ENCODE measurements at places on chromosomes 2 and 18.

- no peak for DNase-seq
Measured at GRCh38 chr18:76230791-76231190, 264.3 kb downstream of the ZNF516 start.

DNA sequence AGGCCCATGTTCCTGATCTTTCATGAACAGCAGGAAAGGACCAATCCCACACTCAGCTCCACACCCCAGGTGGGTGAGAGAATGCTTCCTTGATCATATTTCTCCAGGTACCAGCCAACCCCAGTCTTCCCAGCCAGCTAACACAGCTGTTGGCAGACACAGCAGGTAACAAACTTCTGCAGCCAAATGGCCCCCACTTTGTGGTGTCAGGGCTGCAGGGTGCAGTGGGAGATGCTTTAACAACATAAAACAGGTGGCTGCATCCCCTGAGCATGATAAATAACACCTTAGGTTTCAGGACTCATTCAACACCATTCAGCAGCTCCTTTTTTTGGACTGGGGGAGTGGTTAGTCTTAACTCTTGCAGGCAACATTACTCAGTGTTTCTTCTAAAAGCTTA, 76.7 kb upstream of the ACAA2 start:
- DNase-seq = no peak

DNA sequence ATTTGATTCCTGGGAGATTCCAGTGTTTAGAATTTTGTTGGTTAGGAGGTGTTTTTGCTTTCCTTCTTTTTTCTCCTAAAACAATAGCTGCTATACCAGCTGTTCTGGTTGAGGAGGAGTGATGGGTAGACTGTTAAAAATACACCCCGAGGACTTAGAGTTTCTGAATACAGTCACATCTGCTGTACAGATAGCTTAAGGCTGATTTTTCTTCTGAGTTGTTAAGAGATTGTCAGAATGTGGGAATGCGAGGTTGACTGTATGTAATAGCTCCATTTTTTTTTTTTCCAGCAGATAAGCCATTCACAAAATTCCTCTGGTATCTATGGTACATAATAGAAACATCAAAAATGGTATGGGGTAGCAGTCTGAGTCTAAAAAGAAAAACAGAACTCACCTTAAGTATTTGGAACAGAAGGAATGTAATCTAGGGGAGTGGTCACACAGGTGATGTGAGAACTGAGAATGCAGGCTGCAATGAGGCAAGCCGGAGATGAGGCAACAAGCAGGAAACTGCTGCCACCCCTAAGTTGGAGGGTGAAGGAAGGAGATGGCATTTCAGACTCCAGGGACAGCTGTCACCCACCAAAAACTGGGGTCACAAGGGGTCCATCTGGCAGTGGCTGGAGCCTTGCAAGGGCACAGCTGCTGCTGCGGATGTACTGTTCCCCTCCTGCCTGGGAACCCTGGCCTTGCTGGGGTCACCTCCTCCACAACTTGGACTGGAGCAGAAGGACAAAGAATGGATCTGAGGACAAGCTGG, 2.4 kb downstream of the DGKD start:
- no peak for DNase-seq

- no peak for DNase-seq
Measured at GRCh38 chr2:163752267-163752666, 16.5 kb upstream of the FIGN start.

DNA sequence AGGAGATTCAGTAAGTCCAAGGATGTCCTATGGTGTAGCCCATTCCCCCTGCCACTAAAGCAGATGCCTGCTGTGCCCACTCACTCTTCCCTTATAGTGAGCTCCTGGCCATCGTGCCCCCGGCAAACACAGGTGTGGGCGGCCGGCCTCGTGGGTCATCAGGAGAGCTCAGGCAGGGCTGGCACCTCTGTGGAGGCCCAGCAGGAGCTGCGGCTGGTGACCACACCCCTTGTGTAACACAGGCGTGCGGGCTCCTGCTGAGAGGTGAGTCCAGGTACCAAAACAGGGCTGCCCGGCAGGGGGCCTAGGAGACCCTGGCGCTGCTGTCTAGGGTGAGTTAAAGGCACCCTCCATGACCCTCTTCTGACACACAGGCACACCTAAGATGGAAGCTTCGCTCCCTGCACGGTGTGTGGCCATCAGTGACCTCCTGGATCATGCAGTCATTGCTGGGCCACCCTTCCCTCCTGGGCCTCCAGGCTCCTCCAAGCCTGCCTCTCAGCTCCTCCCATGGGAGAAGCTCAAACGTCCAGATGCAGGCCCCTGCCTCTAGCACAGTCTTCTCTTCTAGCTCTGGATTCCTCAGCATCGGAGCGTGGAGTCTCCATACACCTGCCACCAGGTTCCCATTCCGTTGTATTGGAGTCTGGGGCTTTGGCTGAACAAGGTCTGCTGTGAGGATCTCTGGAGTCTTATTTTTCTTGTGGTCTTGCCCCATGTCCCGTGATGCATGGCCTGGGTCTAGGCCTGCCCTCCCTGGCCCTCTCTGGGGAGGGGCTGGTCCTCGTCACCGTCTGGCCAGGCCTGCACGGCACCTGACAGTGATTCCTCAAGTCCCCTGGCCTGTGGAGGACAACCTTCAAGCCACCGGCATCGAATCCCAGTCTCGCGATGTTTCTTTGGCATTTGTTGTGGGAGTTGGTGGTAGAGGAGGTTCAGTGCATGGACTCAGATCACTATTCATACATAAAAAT, 246.9 kb downstream of the ACKR3 start:
- DNase-seq = no peak

GRCh38 chr2:33268246-33268831, 208.1 kb upstream of the RASGRP3 start:
- DNase-seq = peak; percentile 92

Data from AG10803 (cell line).